ENCODE measurements at places on chromosomes 11 and 22.

- DNase-seq = peak; percentile 17
Observed at GRCh38 chr11:8262552-8263108, 1.0 kb downstream of the LMO1 start.

- DNase-seq = no peak
Observed at GRCh38 chr22:27482402-27482801, 319.2 kb downstream of the MN1 start.

DNA sequence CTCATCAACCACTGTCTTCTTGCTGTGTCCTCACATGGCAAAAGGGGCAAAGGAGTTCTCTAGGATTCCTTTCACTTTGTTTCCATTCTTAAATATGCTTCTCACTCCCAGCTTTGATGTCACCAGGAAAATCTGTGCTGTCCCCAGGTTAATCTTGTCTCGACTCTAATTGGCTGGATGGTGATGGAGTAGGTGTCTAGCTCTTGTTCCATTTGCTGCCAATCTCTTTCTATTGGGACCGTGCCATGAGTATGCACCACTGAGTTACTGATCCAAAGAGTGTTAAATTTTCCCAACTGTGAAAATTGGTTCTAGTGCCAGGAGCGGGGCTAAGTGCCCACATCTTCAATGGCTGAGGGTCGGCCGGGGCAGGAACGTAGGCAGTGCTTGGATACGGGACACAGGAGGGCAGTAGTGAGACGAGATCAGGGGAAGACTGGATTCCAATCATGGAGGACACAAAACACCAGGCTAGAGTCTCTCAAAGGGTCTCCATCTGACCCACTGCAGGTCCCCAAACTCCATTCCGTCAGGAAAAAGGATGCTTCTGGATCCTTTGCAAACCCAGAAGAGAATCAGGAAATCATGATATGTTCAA is 47.7 kb upstream of the CSNK2A3 start:
- DNase-seq = no peak

DNA sequence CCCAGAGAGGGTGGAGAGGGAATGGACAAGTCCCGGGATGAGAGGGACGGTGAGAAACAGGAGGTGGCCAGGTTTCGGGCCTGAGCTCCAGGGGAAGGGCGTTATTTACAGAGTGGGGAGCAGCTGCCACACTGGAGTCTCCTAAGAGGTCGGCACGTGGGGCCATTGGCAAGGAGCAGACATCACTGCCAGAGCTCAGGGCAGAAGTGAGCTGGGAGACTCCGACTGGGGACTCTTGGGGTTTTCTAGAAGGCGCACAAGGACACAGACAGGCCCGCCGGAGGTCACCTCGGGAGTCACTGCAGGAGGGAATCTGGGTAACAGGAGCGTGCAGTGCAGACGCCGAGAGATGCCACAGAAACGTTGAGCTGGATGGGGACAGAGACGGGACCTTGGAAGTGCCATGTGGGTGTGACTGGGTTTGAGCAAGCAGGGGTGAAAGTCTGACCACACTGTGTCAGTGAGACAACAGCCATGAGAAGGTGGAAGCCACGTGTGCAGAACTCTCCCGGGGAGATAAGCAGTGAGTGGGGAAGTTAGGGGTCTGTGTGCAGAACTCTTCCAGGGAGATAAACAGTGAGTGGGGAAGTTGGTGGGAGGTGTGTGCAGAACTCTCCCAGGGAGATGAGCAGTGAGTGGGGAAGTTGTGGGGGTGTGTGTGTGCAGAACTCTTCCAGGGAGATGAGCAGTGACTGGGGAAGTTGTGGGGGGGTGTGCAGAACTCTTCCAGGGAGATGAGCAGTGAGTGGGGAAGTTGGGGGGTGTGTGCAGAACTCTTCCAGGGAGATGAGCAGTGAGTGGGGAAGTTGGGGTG is 187.5 kb downstream of the SHANK2 start:
- DNase-seq = no peak

GRCh38 chr22:48236261-48236660 is 1473.8 kb downstream of the TBC1D22A start:
- DNase-seq = no peak

- no peak for DNase-seq
Observed at GRCh38 chr11:34614344-34615104, 6.4 kb upstream of the EHF start.

DNA sequence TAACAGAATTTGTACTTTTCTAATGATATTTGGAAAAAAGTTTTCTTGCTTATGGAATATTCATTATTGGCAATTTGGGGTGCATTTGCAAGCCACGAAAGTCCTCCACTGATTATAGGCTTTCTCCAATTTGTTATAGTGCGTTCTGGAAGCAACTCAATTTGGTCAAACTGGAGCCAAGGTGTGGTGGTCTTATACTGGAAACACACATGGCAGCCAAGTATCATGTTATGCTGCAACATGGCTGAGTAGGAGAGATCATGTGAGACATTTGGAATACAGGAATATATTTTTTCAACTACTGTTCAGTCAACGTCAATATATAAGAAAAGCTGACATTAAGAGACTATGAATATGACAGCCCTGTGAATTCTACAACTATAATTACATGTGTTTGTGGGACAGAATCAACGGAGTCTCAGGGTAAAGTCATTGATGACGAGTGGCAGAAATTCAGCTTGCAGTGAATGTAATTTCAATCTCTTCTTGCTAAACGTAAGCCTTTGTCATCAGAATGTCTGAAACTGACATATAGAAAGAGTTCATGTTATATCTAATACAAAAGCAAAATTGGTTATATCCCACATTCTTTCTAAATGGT is 83.8 kb upstream of the FIBIN start:
- DNase-seq = no peak

- DNase-seq = no peak
Observed at GRCh38 chr11:44017443-44018126, 30.2 kb upstream of the ACCSL start.

- no peak for DNase-seq
Observed at GRCh38 chr11:134176284-134176683, 47.5 kb downstream of the NCAPD3 start.

- no peak for DNase-seq
Observed at GRCh38 chr11:129225190-129225589, 33.1 kb upstream of the ARHGAP32 start.

GRCh38 chr11:95723361-95723942 is 66.1 kb downstream of the FAM76B start:
- DNase-seq = no peak

Measured in activated naive CD4-positive, alpha-beta T cell treated with Interleukin-2 at 50 U/mL for 16 hours (primary cell).